ENCODE measurements at places on chromosomes 2 and 18.

DNA sequence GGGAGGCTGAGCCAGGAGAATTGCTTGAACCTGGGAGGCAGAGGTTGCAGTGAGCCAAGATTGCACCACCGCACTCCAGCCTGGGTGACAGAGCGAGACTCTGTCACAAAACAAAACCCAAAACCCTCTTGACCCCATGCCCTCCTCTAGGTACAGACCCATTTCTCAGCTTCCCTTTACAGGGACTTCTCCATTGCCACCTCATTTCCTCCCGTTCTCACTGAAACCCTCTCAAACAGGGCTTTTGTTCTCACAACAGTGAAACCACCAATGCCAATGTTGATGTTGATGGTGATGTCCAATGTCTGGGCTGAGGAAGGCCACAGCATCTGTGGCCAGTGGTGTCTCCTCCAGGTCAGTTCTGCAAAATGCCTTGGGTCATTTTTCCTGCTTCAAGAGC lies 69.0 kb upstream of the ZCCHC2 start:
- H3K27me3 ChIP-seq = no peaks in the 10 kb centered on the region
- no peak for DNase-seq
- no peak overlapping the region for H3K27ac ChIP-seq
- no peak overlapping the region for H3K4me3 ChIP-seq
- H3K4me1 ChIP-seq = peaks cover 16% of the 10 kb centered on the region
- H3K36me3 ChIP-seq = no peaks in the 10 kb centered on the region

DNA sequence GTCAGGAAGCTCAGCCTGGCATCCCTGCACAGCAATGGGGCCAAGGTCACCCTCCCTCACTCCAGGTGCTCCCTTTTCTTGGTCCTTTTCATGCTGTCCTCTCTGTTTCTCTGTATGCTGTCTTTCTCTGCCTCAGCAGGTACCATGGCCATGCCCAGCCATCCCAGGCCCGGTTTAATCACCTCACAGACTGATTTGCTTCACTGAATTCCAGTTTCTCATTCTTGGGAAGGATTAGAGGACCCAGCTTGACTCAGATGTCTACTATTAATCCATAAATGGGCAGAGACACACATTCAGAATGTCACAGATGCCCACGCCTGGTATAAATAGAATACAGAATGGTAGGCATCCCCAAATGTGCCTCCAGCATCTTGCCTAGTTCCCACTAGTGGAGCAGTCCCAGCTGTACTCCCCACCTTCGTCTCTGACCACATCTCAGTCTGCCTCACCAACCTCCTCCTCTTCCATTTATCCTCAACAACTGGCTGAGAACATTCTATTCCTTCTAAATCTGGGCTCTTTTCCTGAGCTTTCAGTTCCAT lies 14.2 kb upstream of the L3MBTL4 start:
- H3K36me3 ChIP-seq = no peaks in the 10 kb centered on the region
- no peaks in the 10 kb centered on the region for H3K27me3 ChIP-seq
- no peak overlapping the region for H3K27ac ChIP-seq
- DNase-seq = no peak
- no peaks in the 10 kb centered on the region for H3K4me1 ChIP-seq
- H3K4me3 ChIP-seq = no peak overlapping the region

DNA sequence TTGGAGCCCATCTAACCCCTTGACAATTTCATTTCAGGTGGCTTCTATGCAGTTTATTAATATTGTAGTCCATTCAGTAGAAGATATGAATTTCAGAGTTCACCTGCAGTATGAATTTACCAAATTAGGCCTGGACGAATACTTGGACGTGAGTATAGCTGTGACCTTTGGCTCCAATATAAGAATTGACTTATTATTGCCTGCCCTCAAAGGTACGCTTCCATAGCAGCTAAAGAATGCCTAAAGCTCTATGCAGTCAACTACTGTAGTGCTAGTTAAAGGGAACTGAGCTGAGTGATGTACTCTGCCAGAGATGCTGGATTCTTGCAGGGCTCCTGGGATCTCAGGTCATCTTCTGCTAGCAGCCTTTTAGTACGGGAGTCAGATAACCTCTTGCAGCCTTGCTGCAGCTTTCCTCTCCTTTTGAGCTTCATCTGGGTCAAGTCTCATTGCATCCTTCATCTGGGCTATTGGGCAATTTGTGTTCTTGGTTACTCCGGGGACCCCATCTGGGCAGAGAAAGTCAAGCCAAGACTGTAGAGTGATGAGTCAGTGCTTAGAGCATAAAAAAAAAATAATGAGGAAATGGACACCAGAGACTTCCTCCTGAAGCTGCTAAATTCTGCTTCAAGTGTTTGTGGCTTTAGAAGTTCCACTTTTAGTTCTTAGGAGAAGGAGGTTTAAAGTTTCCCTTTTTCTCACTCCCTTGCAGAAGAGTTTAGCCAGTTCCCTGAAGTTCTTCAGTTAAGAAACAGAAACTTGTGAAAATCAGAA lies 105.6 kb downstream of the PRPF40A start:
- H3K27me3 ChIP-seq = no peaks in the 10 kb centered on the region
- no peaks in the 10 kb centered on the region for H3K4me1 ChIP-seq
- H3K4me3 ChIP-seq = no peak overlapping the region
- peak; percentile 18 for DNase-seq
- peak overlapping the region; percentile 74 for H3K27ac ChIP-seq

DNA sequence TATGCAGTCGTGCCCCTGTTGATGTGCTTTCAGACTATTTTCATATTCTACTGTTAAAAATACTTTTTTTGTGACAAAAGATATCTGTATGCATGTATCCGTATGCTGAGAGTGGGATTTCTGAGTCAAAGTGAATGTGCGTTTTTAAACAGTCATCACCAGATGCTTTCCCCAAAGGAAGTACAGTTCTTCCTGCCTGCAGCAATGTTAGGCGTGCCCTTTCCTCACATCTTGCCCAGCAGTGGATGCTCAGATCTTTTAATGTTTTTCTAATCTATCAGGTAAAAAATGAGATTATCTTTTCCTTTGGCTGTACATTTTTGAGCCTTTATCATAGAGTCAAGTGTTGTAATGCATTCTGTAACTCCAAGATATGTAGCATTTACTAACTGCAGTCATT lies 111.7 kb downstream of the PTPRM start:
- no peaks in the 10 kb centered on the region for H3K36me3 ChIP-seq
- H3K4me1 ChIP-seq = peaks cover 14% of the 10 kb centered on the region
- no peak overlapping the region for H3K4me3 ChIP-seq
- no peaks in the 10 kb centered on the region for H3K27me3 ChIP-seq

GRCh38 chr18:34467058-34467457 lies 242.3 kb upstream of the NOL4 start:
- no peaks in the 10 kb centered on the region for H3K4me1 ChIP-seq
- H3K27me3 ChIP-seq = no peaks in the 10 kb centered on the region
- H3K36me3 ChIP-seq = no peaks in the 10 kb centered on the region
- H3K27ac ChIP-seq = no peak overlapping the region
- H3K4me3 ChIP-seq = no peak overlapping the region
